ENCODE measurements at places on chromosomes 2 and 18.
A peak's percentile ranks its signal among the peaks of the same experiment; 100 is the strongest.

GRCh38 chr2:71282493-71282892 lies 49.1 kb upstream of the ZNF638 start:
- peak; percentile 26 for DNase-seq

DNA sequence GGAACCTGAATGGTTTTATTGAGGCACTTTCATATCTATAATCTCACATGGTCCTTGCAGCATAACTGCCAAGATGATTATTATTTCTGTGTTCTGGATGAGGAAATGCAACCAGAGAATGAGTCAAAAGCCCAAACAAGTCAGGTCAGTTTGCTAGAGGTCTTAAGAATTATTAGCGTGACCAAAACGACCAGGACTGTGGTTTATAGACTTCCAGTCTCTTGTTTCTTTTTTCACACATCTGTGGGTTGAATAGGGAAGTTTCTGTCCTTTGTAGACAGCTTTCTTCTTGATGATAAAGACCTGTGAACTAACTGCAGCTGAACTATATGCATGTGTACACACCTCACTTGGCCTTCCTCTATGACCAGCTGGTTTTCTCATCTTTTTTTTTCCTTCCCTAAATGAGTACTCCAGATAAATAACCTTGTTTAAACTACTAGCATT lies 13.9 kb downstream of the ADAM23 start:
- DNase-seq: peak; percentile 4

GRCh38 chr2:201900362-201900761 lies 94.0 kb downstream of the CDK15 start:
- DNase-seq: peak; percentile 47

- no peak for DNase-seq
These were observed 566.8 kb upstream of the ZNF804A start for GRCh38 chr2:184031402-184032147.

GRCh38 chr18:76491473-76491775 lies 3.6 kb downstream of the ZNF516 start:
- no peak for DNase-seq

DNA sequence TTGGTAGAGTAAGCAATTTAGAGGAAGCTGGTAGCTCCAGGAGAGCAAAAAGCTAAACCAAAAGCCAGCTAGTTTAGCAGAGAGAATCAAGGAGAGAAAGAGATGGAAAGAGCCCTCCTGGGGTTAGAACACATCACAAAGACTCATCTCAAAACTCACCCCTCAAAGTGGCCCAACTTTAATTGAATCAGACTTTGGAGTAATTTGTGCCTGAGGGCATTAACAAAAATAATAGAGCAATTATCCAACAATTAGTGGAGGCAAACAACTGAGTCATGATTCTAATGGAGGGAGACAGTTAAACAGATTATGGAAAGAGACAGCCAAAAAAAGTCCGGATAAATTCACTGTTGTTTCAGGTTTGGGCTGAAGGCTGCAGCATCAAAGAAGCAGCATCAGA lies 417.4 kb downstream of the KCNJ3 start:
- no peak for DNase-seq

- no peak for DNase-seq
These were observed 19.1 kb upstream of the SMARCAL1 start for GRCh38 chr2:216392945-216393840.

- no peak for DNase-seq
These were observed 181.8 kb downstream of the TDRD15 start for GRCh38 chr2:21305581-21305980.

DNA sequence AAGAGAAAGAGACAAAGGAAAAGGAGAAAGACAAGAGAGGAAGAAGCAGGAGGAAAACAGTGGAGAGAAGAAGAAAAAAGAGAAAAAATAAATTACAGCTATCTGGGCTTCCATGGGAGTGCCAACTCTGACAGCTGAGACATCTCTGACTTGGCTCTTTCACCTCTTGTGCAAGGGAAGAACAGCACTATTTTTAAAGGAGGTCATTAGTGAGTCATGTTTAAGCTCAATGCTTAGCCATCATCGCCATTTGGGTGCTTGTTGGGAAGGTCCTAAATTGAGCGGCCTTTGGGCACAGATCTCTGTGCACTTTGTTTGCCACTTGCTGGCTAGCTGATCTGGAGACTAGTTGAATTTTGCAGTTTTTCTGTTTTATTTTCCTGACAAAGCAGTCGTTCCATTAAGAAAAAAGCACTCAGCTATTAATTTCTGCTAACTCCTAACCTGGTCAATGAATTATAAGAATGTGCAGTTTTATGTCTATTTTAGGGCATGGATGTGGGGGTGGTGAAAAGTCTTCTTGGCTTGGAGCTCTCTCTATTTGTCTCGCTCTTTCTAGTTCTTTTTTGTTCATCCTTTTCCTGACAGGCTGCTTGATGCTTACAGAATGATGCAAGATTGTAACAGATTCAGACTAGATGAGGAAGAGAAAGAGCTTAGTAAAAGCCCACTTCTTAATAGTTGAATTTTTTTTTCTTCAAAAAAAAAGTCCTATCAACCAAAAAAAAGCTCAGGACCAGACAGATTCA lies 231.5 kb downstream of the SLC8A1 start:
- no peak for DNase-seq

DNA sequence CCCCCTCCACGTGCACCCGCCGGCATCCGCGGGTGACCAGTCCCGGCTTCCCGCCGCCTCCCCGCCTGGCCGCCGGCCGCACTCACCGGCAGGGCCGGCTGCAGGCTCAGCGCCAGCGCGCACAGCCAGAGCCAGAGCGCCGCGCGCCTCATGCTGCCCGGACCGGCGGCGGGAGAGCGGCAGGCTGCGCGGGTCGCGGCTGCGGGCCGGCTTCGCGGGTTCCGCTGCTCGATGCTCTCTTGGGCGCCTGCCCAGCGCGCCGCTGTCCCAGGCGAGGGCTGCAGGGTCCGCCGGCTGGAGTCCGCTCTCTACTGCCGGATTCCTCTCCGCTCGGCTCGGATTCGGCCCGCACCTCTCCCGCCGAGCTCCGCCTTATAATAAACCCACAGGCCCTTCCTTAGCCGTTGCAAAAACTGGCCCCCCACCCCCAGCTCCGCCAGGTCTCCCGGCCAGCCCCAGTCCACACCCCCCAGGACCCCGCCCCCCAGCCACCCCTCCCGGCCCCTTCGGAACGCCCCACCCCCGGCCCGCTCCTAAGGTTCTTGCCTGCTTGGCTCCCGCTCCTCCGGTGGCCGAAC lies at the start of gene SDC1:
TSS of gene SDC1 (minus strand) at position 415 of the 578 bp plus-strand sequence. CDS start at position 152, 263 bp downstream.
- DNase-seq: no peak

DNA sequence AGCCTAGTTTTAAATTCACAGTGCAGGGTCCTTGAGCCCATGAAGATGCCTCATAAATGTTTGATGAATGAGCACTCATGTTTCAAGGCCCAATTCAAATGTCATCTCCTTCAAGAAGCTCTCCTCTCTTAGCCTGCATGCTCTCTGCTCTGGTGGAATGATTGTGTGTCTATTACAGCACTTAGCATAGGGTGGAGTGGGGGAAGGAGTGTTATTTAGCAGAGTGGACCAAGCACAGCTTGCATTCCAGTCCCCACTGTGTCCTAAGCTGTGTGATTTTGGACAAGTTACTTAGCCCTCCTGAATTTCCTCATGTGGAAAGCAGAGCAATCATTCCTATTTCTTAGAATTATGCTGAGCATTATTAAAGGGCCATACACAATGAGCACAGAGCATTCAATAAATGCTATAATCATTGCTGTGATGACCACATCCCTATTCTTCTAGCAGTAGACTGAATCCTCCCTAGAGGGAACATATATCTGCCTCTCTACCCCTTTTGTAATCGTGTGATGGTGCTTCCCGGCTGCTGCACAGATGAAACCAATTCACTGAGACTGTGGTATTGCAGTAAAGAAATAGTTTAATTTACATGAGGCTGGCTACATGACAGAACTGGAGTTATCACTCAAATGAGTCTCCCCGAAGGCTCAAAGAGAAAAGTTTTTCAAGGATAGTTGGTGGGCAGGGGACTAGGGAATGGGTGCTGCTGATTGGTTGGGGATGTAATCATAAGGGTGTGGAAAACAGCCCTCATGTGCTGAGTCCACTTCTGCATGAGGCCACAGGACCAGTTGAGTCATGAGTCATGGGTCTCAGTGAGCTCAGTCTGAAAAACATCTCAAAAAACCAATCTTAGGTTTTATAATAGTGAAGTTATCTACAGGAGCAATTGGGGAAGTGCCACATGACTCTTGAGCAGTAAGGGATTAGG lies 173.4 kb upstream of the NDUFV2 start:
- DNase-seq: no peak

Data from KBM-7 (cell line).